ENCODE measurements at places on chromosomes 13 and 19. TPM values are rescaled to one million over a fixed set of nuclear protein-coding genes. Genes with fewer than 3 reads are reported as not detected.

DNA sequence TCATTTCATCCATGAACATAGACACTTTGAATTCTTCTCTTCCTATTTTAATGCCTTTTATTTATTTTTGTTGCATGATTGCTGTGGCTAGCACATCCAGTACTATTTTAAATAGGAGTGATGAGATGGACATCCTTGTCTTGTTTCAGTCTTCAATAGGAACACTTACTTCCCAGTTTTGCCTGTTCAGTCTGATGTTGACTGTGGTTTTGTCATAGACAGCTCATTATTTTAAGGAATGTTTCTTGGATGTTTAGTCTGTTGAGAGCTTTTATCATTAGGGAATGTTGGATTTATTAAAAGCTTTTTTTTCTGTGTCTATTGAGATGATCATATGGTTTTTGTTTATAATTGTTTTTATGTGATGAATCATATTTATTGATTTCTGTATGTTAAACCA, 586.6 kb downstream of the SLITRK1 start:
- no peak for DNase-seq

GRCh38 chr19:48578891-48579290, 26.9 kb downstream of the SULT2B1 start:
- no peak for DNase-seq

- no peak for DNase-seq
Measured at GRCh38 chr13:48506092-48506701, 26.7 kb downstream of the RCBTB2 start.

DNA sequence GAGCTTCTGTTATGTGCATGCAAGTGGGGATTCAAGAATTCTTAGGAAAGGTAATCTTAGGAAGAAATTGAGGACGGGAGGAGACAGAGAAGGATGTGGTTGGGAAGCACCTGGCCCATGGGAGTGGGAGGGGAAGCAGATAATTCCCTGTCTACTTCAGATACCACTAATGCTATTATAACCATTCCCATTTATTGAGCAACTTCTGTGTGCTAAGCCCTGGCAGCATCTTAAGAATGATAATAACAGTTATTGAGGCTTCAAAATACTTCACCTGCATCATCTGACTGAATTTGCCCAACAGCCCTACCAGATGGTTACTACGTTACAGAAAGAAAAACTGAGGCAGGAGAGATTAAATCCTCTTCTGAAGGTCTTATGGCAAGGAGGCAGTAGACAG, 1.4 kb downstream of the EPS8L1 start:
- DNase-seq: no peak

GIPR gene
- not detected for polyA plus RNA-seq

All from muscle of arm (tissue), 14 donors.